ENCODE measurements at places on chromosomes 6 and 20. TPM values are rescaled to one million over a fixed set of nuclear protein-coding genes. Genes with fewer than 3 reads are reported as not detected.

TMEM74B gene
- 0.65 TPM for total RNA-seq

DAAM2 gene
- 137 TPM for total RNA-seq

SPATA2 gene
- 6.5 TPM for total RNA-seq

HTR1E gene
- not detected for total RNA-seq

SPINT3 gene
- not detected for total RNA-seq

MUC22 gene
- total RNA-seq = not detected

OOEP gene
- not detected for total RNA-seq

COL21A1 gene
- total RNA-seq = 173 TPM

TMEM170B gene
- 5.1 TPM for total RNA-seq

CRYBG1 gene
- 16.2 TPM for total RNA-seq

EBF4 gene
- 15.2 TPM for total RNA-seq

LY6G6F gene
- total RNA-seq = not detected

OPRL1 gene
- total RNA-seq = 3.5 TPM

SMLR1 gene
- total RNA-seq = not detected

NKX2-4 gene
- total RNA-seq = not detected

OR2J3 gene
- total RNA-seq = not detected

ZMYND8 gene
- 35.0 TPM for total RNA-seq

LY6G6C gene
- total RNA-seq = not detected

ARHGAP40 gene
- not detected for total RNA-seq

LTB gene
- total RNA-seq = not detected

DPPA5 gene
- total RNA-seq = not detected

CNR1 gene
- not detected for total RNA-seq

Measured in chondrocyte (in vitro differentiated cells).